B cell (primary cell): ENCODE measurements at places on chromosomes 13 and 19. TPM values are rescaled to one million over a fixed set of nuclear protein-coding genes. Genes with fewer than 3 reads are reported as not detected.

DNA sequence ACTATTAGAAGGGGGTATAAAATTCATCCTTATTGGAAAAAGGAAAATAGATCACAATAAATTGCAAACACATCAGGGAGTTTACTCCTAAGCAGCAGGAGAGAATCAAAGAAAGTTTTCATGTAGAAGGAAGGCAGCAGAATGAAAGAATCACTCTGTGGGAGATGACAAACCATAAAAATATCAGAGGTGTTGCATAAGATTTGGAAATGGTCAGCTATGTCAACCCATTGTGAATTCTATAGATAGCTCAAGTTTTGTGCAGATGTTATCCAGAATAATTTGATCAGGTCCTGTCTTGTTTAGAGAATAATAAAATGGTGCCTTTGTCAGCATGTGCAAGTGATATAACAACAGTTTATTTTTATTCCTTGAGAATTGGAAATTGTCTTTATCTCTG is 622.4 kb downstream of the DCT start:
- DNase-seq, result no peak

DNA sequence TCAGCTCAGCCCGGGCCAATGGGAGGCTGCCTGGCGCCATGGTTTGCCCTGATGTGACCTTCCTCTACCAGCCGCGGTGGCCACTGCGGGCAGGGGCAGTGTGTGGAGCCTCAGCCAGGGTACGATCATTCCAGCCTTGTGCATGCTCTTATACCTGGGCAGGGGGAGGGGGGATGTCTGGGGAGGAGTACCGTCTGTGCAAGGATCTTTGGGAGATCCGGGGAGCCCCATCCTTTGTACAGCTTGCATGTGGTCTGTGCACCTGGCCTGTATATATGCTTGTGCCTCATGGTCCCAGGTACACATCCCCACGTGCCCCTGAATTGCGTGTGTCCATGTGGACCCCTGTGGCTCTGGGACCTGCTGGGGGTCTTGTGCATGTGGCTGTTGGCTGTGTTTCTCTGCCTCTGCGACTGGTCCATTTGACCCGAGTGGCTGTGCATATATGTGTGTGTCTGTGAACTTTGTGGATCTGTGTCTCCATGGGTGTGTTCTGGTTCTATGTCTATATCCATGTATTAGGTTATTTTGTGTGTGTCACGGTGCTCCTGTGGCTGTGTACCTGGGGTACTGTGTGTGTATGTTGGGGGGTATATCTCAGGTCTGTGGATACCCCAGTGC is 12.8 kb upstream of the NANOS3 start:
- DNase-seq, result peak; percentile 56

Gene FAM174C
- total RNA-seq, result 34.5 and 41.1 TPM in 2 replicates

- no peak for DNase-seq
These were observed 29.9 kb upstream of the IRS2 start for GRCh38 chr13:109816112-109816807.

DNA sequence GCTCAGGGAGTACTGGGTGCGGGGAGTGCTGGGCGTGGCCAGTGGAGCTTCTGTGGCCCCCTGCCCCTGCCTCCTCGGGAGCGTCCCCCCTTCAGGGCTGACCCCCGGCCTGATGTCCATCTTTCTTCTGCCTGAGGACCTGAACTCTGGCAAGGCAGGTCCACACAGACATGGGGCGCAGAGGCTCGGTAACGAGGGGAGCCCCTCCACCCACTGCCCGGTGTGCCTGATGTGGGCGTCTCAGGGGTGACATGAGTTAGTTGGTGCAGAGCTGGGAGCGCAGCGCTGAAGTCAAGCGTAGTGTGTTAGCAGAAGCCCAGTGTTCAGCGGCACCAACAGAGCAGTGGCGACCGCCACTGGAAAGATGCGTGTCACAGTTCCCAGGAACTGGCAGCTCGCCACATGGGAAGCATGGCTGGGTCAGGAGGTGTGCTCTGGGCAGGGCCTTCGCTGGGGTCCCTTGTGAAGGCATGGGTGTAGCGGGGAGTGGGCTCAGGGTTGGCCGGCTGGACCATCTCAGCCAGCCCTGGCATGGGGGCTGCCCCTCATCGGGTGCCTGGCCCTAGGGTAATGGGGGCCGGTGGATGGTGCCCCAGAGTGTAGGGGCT is 11.5 kb downstream of the THOP1 start:
- DNase-seq, result no peak

DNA sequence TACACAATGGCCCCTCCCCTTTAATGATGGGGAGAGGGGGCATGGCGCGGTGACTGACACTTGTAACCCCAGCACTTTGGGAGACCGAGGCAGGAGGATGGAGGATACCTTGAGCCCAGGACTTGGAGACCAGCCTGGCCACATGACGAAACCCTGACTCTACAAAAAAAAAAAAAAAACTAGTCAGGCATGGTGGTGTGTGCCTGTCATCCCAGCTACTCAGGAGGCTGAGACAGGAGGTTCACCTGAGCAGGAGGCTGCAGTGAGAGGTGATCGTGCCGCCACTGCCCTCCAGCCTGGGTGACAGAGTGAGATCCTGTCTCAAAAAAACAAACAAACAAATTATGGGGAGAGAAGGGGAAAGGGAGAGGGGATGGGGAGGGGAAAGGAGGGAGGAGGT is 13.8 kb upstream of the ZBTB7A start:
- DNase-seq, result no peak

DNA sequence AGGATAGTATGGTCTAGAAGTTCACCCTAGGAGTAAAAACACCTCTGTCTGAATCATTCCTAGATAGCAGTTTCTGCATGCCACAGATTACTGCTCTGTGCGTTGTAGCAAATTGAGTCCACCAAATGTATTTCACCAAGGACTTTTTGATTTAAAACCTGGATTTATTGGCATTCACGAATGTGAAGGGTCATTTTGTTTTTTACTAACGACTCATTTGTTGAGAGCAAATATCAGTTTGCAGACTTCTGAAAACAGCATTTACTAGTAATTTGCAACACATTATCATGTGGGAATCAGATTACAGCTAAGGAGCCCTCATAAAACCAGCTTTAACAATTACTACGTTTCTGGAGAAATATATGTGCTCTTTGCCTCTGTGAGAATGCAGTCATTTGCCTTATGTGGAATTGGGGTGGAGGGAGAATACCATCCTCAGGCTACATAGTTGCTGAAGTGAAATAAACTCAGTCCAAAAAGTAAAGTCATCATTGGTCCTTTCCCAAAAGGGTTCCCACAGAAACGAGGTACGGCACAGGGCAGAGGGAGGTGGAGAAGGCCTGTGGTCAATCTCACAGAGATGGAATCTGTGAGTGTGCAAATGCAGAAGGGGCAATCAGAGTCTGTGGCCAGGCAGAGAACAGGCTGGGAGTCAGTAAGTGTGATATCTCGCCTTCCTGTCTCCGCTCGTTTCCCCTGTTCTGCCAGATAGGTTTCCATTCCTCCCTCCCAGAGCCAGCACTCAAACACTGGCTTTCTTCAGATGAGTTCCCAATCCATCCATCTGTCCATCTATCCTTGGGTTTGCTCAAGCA is 63.1 kb downstream of the DLEU7 start:
- DNase-seq, result no peak

DNA sequence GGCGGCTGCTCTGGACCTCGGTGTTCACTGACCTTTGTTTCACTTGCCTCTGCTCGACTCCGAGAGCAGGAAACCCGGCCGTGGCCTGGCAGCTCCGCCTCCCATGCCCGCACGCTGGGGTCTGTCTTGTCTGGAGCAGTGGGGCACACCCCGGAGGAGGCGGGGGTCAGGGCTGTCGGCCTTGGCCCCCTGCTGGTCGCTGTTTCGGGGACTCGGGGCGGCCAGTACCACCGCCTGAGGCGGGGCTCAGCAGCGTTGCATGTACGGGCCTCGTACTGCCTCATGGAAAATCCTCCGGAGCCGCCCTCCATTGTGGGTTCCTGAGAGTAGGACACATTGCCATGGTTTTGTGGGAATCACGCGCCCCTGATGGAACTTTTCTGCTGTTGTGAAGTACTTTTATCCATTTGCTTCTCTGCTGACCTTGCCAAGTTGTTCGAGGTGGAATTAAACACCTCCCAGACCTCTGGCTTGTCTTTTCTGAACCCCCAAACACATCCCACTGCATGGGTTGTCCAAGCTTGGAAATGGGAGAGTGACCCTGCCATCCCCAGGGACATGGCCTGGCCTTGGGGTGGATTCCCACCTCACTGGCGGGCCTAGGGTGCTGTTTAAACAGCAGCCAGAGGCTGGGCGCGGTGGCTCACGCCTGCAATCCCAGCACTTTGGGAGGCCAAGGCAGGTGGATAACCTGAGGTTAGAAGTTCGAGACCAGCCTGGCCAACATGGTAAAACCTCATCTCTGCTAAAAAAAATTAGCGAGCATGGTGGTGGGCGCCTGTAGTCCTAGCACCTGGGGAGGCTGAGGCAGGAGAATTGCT is 5.5 kb upstream of the NDUFS7 start:
- no peak for DNase-seq

- no peak for DNase-seq
These were observed 16.7 kb downstream of the SYDE1 start for GRCh38 chr19:15123900-15124299.

Gene TNFSF13B
- total RNA-seq, result 4.5 and 4.7 TPM in 2 replicates

GRCh38 chr19:2964874-2965273 is 12.5 kb upstream of the TLE6 start:
- no peak for DNase-seq

Gene ZNF470
- 6.9 and 11.9 TPM in 2 replicates for total RNA-seq

- DNase-seq, result no peak
These were observed 4.2 kb downstream of the GZMM start for GRCh38 chr19:547836-548720.

DNA sequence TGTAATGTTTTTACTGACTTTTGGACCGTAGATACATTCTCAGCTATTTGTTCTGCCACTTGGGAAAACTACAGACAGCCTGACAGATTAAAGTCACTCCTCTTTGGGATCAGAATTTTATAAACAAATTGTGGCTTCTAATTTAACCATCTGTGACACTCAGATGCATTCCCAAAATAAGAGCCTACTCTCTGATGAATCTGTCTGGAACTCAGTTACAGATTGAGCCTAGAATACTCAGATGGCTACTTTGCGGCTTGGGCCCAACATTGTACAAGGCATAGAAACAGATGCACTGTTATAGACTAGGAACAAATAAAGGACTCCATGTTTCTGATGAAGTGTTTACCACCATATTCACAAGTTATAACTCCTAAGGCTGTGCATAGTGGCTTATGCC is 291.0 kb upstream of the SLITRK6 start:
- DNase-seq, result no peak

GRCh38 chr19:51595190-51596175 is 24.4 kb downstream of the ZNF175 start:
- no peak for DNase-seq

Gene RUBCNL
- 370 and 392 TPM in 2 replicates for total RNA-seq

DNA sequence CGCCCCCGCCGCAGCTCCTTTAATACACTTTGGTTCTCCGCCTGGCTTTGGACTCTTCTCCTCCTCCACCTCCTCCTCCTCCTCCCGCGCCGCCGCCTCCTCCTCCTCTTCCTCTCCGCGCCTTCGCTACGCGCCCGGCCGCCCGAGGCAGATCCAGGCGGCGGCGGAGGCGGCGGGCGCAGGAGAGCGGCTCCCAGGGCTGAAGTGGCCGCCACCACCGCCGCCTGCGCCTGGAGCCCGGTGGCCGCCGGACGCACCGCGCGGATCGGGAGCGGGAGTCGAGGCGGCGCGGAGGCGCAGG is at the start of gene ZIC2:
Gene ZIC2 (plus strand): TSS at position 50 of the 301 bp plus-strand sequence. CDS start 281 bp downstream, outside the sequence.
- no peak for DNase-seq

Gene AMER2
- not detected in 2 replicates for total RNA-seq

GRCh38 chr13:73677048-73677601 is 457.1 kb downstream of the KLF12 start:
- no peak for DNase-seq

GRCh38 chr19:38265921-38266429 is 1.6 kb downstream of the SPINT2 start:
- no peak for DNase-seq

Gene ZNF543
- 16.7 and 19.6 TPM in 2 replicates for total RNA-seq

GRCh38 chr19:5166262-5166661 is 174.3 kb downstream of the PTPRS start:
- no peak for DNase-seq

GRCh38 chr19:57850553-57851017 is 926 bp downstream of the ZNF587 start:
- DNase-seq, result peak; percentile 19

Gene ZNF154
- 40.4 and 42.8 TPM in 2 replicates for total RNA-seq

GRCh38 chr19:54670576-54671357 is 8.0 kb downstream of the LILRB4 start:
- no peak for DNase-seq

DNA sequence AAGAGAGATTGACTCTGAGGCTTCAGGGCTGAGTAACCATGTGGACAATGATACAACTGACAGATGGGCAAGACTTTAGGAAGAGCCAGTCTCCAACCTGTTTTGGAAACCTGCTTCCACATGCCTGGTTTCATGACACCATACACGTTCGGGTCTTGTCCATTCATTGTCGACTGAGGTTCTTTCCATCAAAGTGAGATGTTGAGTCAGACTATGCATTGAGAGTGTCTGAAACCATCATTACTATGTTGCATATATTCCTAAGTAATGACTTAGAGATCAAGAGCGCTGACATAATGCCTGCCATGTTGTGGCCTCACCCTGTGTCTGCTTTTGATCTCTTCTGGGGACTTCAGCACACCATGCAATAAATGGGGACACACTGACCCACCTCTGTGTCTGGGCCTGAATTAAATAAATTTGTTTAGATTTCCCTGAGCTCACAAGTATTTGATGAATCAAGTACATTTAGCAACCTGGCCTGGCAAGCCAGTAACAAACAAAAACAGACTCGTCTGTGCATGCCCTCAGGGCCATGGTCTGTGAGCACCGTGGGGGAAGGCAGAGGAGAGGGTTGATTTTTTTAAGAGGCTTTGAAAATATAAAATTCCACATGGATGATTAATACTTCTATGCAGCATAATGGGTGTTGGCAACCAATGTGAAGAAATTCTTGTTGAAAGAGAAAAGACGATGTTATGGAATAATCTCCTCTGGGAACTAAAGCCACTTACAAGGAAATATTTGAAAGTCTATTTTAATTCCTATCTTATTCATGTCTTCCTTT is 49.9 kb upstream of the UBAC2 start:
- DNase-seq, result no peak

GRCh38 chr19:17610384-17610783 is 54.9 kb downstream of the COLGALT1 start:
- peak; percentile 39 for DNase-seq

DNA sequence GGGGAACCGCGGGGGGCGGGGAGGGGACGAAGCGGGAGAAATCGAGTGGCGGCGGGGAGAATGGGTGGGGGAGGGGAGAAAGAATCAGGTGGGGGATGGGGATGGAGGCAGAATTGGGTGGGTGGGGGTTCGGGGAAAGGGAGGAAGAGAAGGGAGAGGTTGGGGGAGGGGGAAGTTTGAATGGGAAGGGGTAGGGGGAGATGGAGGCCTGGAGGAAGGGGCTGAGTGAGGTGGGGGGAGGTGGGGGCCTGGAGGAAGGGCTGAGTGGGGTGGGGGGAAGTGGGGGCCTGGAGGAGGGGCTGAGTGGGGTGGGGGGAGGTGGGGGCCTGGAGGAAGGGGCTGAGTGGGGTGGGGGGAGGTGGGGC is 403 bp upstream of the ADAMTS10 start:
- DNase-seq, result no peak
